Aorta (tissue), 5 donors: ENCODE measurements at places on chromosomes 1 and 21.

GRCh38 chr1:199546323-199546722, 481.2 kb upstream of the NR5A2 start:
- no peaks in the 10 kb centered on the region for H3K27me3 ChIP-seq
- no peak overlapping the region for H3K4me3 ChIP-seq
- H3K4me1 ChIP-seq = no peaks in the 10 kb centered on the region
- H3K36me3 ChIP-seq = no peaks in the 10 kb centered on the region
- H3K27ac ChIP-seq = no peak overlapping the region

- no peak overlapping the region for H3K4me3 ChIP-seq
- H3K36me3 ChIP-seq = no peaks in the 10 kb centered on the region
- no peaks in the 10 kb centered on the region for H3K4me1 ChIP-seq
- no peak overlapping the region for H3K27ac ChIP-seq
- H3K27me3 ChIP-seq = peaks cover 2% of the 10 kb centered on the region
These were observed 82.6 kb upstream of the CNIH3 start for GRCh38 chr1:224533517-224533916.

GRCh38 chr1:83511146-83511726, 487.7 kb downstream of the TTLL7 start:
- H3K4me3 ChIP-seq = no peak overlapping the region
- H3K27me3 ChIP-seq = no peaks in the 10 kb centered on the region
- no peaks in the 10 kb centered on the region for H3K36me3 ChIP-seq

DNA sequence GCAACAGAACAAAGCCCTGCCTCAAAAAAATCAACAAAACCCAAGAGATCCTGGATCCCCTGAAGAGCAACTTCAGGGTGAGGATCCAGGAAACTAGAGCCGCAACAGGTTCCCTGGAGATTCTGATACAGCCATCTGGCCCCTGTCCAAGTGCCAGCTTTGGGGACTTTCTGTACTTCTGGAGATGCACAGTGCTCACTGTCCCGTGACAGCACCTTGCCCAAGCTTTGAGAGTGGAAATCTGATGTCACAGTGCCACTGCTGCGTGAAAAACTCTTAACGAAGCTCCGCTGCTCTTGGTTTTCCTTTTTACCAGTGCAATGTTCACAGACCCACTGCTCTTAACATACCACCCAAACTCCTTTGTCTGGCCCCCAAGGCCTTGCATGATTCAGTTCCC, 26.3 kb downstream of the STK40 start:
- H3K36me3 ChIP-seq = peaks cover 9% of the 10 kb centered on the region
- H3K4me3 ChIP-seq = no peak overlapping the region
- H3K4me1 ChIP-seq = no peaks in the 10 kb centered on the region
- no peaks in the 10 kb centered on the region for H3K27me3 ChIP-seq

- no peaks in the 10 kb centered on the region for H3K36me3 ChIP-seq
- peak overlapping the region; percentile 74 for H3K4me3 ChIP-seq
- H3K27ac ChIP-seq = peak overlapping the region; percentile 14
- H3K27me3 ChIP-seq = no peaks in the 10 kb centered on the region
- no peaks in the 10 kb centered on the region for H3K4me1 ChIP-seq
These were observed 380 bp downstream of the MFN2 start for GRCh38 chr1:11980676-11980972.

GRCh38 chr1:245693116-245693793, 538.5 kb downstream of the KIF26B start:
- H3K4me1 ChIP-seq = no peaks in the 10 kb centered on the region
- no peaks in the 10 kb centered on the region for H3K27me3 ChIP-seq
- DNase-seq = no peak
- no peak overlapping the region for H3K4me3 ChIP-seq
- H3K27ac ChIP-seq = no peak overlapping the region

- no peak overlapping the region for H3K4me3 ChIP-seq
- DNase-seq = no peak
- no peak overlapping the region for H3K27ac ChIP-seq
These were observed 100.2 kb downstream of the DPYD start for GRCh38 chr1:97820470-97821188.

DNA sequence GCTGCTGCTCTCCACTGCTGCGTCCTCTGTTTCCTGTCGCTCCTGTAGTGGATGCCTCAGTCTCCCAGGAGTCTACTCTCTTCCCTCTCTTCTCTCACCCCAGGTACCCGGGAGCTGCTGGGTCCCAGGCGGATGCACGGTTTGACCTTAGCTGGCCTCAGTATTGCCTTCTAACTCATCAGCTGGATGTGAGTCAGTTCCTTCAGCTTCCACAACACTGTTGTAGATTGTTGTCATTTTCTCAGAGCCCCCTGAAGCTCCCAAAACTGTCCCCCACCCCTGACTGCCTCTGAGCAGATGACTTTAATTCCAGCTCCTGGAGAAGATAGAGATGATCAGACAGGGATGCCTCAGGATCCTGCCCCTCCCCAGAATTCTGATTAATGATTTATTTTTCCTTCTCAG, 7.2 kb downstream of the CNIH3 start:
- no peak overlapping the region for H3K27ac ChIP-seq
- no peaks in the 10 kb centered on the region for H3K36me3 ChIP-seq
- no peak for DNase-seq

- DNase-seq = no peak
- no peaks in the 10 kb centered on the region for H3K36me3 ChIP-seq
These were observed 27.1 kb upstream of the ZC3H11B start for GRCh38 chr1:219639876-219640577.

DNA sequence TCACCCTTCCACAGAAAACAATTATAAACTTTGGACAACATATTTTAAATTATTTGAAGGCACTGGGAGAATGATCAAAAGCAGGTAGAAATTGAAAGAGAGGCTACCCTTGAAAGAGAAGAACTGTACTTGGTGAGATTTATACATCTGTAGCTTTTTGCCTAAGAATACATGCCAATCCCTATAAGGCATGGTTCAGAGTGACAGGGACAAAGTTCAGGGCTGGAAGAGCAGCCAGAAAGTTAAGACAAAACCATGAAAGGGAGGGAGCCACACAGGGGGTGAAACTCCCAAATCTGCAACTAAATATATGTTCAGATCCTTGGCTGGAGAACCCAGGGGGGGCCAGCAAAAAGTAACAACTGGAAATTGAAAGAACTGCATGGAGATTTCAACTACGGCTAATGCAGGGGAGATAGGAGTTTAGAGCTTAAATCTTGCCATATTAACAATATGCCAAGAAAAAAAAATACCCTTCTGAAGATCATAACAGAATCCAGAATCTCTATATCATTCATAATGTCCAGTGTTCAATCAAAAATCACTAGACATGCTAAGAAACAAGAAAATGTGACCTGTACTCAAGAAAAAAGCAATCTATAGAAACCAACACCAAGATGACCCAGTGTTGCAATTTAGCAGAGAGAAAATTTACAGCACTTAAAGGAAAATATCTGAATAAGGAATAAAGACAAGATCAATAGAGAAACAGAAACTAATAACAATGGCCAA, 25.5 kb downstream of the PACC1 start:
- H3K4me1 ChIP-seq = no peaks in the 10 kb centered on the region
- no peak overlapping the region for H3K4me3 ChIP-seq
- H3K27me3 ChIP-seq = no peaks in the 10 kb centered on the region

DNA sequence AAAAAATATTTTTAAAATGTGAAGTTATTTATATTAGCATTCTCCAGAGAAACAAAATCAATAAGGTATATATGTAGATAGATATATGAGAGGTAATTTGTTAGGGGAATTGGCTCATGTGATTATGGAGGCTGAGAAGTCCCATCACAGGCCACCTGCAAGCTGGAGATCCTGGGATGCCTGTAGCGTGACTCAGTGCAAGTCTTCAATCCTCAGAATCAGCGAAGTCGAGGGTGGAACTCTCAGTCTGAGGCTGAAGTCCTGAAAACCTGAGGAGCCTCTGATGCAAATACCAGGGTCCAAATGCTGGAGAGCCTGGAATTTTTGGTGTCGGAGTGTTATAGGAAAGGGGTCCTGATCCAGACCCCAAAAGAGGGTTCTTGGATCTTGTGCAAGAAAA, 658.5 kb downstream of the USP25 start:
- no peak overlapping the region for H3K4me3 ChIP-seq
- H3K27ac ChIP-seq = no peak overlapping the region
- no peaks in the 10 kb centered on the region for H3K36me3 ChIP-seq

GRCh38 chr21:45572783-45573451, 30.7 kb upstream of the SLC19A1 start:
- no peak overlapping the region for H3K4me3 ChIP-seq
- no peak overlapping the region for H3K27ac ChIP-seq
- DNase-seq = no peak
- no peaks in the 10 kb centered on the region for H3K36me3 ChIP-seq

GRCh38 chr1:218480588-218481099, 135.5 kb downstream of the TGFB2 start:
- H3K36me3 ChIP-seq = no peaks in the 10 kb centered on the region
- H3K4me1 ChIP-seq = peaks cover 6% of the 10 kb centered on the region
- no peak for DNase-seq
- no peak overlapping the region for H3K4me3 ChIP-seq
- H3K27me3 ChIP-seq = no peaks in the 10 kb centered on the region

DNA sequence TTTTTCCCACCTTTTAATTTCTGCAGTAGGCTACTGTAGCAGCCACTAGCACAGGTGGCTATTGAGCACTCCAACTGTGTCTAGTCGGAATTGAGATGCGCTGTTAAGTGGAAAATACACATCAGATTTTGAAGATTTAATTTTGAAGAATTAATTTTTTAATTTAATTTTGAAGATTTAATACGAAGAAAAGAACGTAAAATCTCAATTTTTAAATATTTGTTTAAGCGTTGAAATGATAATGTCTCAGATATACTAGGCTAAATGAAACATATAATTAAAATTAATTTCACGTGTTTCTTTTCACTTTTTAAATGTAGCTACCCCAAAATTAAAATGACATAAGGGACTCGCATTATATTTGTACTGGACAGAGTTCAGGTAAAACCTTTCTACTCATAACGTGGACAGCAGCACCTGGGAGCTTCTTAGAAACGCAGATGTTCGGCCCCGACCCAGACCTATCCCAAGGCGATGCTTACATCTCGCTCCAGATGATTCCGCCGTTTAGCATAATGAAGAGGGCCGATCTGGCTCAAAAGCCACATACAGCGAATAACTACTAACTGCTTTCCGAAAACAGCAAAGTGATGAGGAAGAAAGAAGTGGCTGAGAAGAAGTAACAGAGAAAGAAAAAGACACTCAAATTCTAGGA, 717 bp downstream of the CRYZL1 start:
- H3K4me1 ChIP-seq = peaks cover 4% of the 10 kb centered on the region
- peak overlapping the region; percentile 77 for H3K4me3 ChIP-seq
- no peak for DNase-seq
- H3K27ac ChIP-seq = peak overlapping the region; percentile 37

- no peak overlapping the region for H3K27ac ChIP-seq
- no peaks in the 10 kb centered on the region for H3K36me3 ChIP-seq
- no peak for DNase-seq
- no peak overlapping the region for H3K4me3 ChIP-seq
- H3K27me3 ChIP-seq = no peaks in the 10 kb centered on the region
These were observed 54.1 kb downstream of the PALMD start for GRCh38 chr1:99700020-99700419.

GRCh38 chr1:25706146-25707089, 89.8 kb downstream of the MAN1C1 start:
- H3K27me3 ChIP-seq = no peaks in the 10 kb centered on the region
- no peaks in the 10 kb centered on the region for H3K36me3 ChIP-seq
- no peaks in the 10 kb centered on the region for H3K4me1 ChIP-seq
- DNase-seq = peak; percentile 43
- H3K27ac ChIP-seq = no peak overlapping the region

GRCh38 chr1:205924460-205924790, 18.8 kb downstream of the SLC26A9 start:
- no peak overlapping the region for H3K4me3 ChIP-seq
- no peak overlapping the region for H3K27ac ChIP-seq
- H3K27me3 ChIP-seq = no peaks in the 10 kb centered on the region
- no peaks in the 10 kb centered on the region for H3K36me3 ChIP-seq
- H3K4me1 ChIP-seq = peaks cover 3% of the 10 kb centered on the region
- no peak for DNase-seq

DNA sequence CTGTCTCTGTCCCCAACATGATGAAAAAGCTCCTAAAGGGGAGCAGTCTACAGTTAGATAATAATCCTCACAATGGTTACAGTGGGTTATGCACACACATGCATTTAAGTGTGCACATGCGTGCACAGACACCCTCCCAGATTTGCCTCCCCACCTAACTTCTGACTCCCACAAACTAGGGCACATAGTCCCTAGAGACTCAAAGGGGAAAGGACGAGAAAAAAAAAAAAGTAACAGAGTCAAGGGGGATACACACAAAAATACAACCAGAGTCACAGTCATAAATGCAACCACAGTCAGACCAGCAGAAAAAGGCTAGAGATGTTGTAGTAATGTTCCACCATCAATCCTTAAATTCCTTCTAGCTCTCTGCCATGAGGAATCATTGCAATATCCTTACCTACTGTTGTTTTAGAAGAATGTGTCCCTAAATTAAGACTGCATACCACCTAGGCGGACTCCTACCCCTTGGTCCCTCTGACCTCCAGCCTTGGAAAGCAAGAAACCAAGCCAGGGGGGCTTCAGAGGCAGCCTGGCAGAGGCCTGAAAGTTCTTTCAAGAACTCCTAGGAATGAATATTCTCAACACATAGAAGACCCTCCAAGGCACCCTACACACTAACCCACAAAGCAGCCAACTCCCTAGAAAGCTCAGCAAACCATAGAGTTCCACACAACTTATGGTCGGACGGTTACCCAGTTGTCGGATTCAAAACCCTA, 1.3 kb downstream of the CRTC2 start:
- H3K4me1 ChIP-seq = no peaks in the 10 kb centered on the region
- no peaks in the 10 kb centered on the region for H3K27me3 ChIP-seq
- peaks cover 3% of the 10 kb centered on the region for H3K36me3 ChIP-seq

DNA sequence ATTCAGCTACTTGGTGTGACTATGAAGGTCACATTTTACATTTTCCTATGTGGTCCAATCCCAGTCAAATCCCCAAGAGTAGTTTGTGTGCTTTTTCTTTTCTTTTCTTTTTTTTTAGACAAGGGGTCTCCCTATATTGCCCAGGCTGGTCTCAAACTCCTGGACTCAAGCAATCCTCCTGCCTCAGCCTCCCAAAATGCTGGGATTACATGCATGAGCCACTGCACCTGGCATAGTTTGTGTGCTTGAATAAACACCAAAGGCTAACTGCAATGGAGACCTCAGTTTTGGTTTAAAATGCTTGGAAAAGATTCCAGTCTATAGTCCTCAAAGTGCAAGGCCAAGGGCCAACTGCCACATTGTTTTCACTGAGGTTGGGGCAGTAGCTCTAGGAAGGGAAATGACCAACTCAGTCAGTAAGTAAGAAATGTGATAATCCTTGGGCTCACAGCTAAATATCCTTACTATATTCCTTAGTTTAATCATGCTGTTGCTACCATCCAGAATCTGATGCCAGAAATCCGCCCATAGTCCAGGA, 38.6 kb downstream of the EIF2B3 start:
- H3K4me1 ChIP-seq = peaks cover 5% of the 10 kb centered on the region
- peak overlapping the region; percentile 80 for H3K27ac ChIP-seq
- H3K27me3 ChIP-seq = no peaks in the 10 kb centered on the region

GRCh38 chr21:26067836-26068594, 102.6 kb downstream of the APP start:
- no peaks in the 10 kb centered on the region for H3K27me3 ChIP-seq
- H3K36me3 ChIP-seq = no peaks in the 10 kb centered on the region
- no peaks in the 10 kb centered on the region for H3K4me1 ChIP-seq
- DNase-seq = no peak
- H3K27ac ChIP-seq = no peak overlapping the region
- H3K4me3 ChIP-seq = no peak overlapping the region
